ENCODE measurements at places on chromosomes 16 and 17.

DNA sequence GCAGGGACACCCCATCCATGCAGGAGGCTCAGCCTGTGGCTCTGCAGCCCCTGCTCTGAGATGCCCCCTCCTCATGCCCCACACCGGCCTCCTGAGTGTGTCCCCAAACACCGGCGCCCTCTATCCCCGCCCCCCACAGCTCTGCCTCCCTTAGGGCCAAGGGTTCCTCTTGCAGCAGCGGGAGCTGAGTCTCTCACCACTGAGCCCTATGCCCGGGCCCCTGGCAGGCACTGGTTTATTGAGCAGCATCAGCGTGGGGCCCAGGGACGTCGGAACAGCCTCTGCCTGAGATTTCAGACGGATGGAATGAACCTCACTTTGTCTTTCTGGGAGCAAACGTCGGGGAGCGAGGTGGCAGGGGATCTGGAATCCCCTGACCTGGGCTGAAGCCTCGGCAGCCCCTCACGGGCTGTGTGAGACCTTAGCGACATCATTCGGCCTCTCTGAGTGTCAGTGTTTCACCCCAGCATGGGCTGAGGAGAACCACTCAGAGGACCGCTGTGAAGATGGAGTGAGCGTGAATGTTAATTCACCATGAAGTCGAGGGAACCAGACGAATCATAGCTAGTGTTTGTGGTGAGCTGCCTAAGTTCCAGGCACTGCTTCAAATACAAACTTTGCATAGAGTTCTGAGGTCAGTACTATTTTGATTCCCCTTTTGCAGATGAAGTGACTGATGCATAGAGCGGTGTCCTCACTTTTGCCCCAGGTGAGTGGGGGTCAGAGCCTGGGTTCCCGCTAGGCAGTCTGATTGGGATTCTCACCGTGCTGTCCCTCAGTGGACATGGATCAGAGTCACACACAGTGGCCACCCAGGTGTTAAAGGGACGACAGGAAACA is 5.3 kb upstream of the C16orf74 start:
- no peak for DNase-seq

DNA sequence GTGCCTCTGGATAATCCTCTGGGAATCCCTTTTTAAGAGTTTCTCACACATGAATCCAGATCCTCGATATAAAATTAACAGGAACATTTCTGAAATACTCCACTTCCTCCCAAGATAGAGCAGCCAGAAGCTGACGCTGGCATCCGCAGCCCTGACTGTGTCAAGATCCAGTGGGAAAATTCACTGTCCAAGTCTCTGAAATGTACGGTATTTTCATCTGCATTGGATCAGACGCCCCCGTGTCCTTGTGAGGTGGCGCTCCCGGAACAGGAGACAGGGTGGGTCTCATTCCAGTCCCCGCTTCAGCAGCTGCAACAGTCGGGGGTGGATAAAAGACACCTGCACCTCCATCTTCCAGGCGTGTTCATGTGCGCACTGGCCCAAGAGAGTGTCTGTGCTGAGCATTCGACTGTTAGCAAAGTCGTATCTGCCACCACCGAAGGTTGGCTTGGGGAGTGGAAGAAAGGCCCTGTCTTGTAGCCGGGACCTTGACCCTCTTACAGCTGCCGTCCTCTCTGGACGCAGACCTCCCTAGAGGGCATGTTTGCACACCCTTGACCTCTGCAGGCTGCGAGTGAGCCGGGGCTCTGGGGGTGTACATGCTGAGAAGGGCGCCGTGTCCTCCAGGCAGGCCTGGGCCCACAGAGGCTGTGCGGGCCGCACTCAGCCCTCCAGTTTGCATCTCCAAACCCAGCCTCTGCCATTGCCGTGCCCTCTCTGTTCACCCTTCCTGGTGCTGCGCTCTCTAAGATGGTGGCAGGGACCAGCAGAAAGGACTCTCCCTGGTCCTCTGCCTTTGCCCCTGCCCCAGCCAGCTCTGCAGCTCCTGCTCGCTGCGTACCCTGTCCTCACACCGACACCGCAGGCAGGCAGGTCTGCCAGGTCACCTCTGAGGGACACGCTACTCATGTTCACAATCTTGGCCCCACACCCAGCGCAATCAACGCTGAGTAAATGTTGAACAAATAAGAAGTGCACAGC is 72.0 kb upstream of the CHMP6 start:
- DNase-seq = no peak

GRCh38 chr16:56257666-56258342 is 66.5 kb downstream of the GNAO1 start:
- no peak for DNase-seq

- DNase-seq = no peak
Measured at GRCh38 chr16:58094791-58095574, 34.2 kb downstream of the CFAP20 start.

DNA sequence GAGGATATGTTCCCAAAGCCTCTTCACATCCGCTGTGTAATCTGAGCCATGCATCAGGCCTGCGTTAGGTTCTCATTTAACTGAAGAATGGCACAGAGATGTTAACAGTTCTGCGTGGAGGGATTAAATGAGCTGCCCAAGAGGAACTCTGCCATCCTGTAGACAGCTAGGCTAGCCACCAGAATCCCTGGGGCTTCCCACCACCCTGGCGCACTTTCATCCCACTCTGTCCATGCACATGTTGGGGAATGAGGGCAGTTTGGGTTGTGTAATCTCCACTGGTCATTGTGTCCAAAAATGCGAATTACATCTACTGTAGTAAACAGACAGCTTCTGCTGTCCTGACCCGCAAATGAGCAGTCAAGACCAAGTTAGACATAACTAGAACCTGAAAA is 1.0 kb upstream of the GLG1 start:
- no peak for DNase-seq

GRCh38 chr17:58667934-58668597 is 23.8 kb downstream of the TEX14 start:
- no peak for DNase-seq

- no peak for DNase-seq
Measured at GRCh38 chr17:76642994-76643393, 563 bp downstream of the ST6GALNAC1 start.

- DNase-seq = no peak
Measured at GRCh38 chr17:67679721-67680120, 38.0 kb upstream of the NOL11 start.

- DNase-seq = no peak
Measured at GRCh38 chr16:65789161-65789945, 577.1 kb upstream of the CDH5 start.

- no peak for DNase-seq
Measured at GRCh38 chr17:7961421-7961820, 29.4 kb downstream of the CNTROB start.

- DNase-seq = no peak
Measured at GRCh38 chr17:81076141-81076679, 41.3 kb downstream of the BAIAP2 start.

DNA sequence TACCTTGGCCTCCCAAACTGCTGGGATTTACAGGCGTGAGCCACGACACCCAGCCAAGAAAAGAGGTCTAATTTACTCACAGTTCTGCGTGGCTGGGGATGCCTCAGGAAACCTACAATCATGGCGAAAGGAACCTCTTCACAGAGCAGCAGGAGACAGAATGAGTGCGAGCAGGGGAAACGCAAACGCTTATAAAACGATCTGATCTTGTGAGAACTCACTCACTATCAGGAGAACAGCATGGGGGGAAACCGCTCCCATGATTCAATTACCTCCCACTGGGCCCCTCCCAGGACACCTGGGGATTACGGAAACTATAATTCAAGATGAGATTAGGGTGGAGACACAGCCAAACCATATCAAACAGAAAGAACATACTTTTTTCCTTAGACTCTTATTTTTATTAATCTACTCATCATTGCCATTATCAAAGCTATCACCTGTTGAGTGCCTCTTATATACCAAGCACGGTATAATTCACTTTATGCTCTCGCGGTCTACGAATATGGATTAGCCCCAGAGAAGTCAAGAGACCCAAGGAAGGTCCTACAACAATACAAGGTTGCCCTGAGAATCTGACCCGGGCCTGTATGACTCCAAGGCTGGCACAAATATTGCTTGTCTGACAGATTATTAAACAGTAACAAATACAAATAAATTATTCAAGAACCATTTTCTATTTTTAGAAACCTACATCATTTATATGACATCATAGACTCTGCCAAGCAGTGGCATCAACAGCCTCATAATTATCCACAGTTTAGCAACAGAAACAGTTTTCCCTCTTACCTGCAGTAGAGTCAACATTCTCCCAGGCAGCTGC is 2.4 kb downstream of the POLR3K start:
- no peak for DNase-seq

- DNase-seq = no peak
Measured at GRCh38 chr17:32350666-32351418, 885 bp downstream of the ZNF207 start.

- peak; percentile 14 for DNase-seq
Measured at GRCh38 chr17:491086-492021, 138.7 kb upstream of the RPH3AL start.

- DNase-seq = no peak
Measured at GRCh38 chr17:77888242-77889134, 70.0 kb upstream of the TNRC6C start.

DNA sequence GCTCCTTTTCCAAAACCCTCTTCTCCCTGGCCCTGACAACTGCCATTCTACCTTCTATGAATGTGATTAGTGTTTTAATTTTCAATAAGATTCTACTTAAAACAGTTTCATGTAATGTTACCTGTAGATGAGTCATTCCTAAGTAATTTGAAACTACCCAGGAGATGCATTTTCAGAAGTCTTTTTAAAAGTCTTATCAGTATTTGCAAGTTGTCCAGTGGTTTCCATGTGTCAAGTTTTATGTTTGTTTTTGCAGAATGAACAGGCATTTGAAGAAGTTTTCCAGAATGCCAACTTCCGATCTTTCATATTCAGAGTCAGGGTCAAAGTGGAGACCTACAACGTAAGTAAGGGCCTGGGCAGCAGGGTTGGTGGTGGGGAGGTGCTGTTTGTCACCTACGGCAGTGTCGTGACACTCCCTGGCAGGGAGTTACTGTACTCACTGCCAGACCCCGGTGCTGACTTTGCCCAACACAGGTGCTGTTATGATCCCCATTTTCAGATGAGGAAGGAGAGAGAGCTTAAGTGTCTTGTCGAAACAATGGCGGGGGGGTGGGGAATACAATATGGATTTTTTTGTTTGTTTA is 65.0 kb downstream of the RPA1 start:
- no peak for DNase-seq

GRCh38 chr16:13552062-13552959 is 367.6 kb upstream of the ERCC4 start:
- DNase-seq = no peak

- no peak for DNase-seq
Measured at GRCh38 chr17:43868226-43868994, 21.4 kb downstream of the CD300LG start.

- no peak for DNase-seq
Measured at GRCh38 chr16:51719376-51719775, 568.3 kb upstream of the SALL1 start.

All from stimulated activated CD8-positive, alpha-beta memory T cell treated with anti-CD3 and anti-CD28 coated beads, Interleukin-12 subunit alpha, Interleukin-12 subunit beta, amount 100 ng/mL, for 4 hours (primary cell).